Ovary (tissue), 10 donors: ENCODE measurements at places on chromosomes 12 and 14. TPM values are rescaled to one million over a fixed set of nuclear protein-coding genes. Genes with fewer than 3 reads are reported as not detected.

TSPAN19 gene
- total RNA-seq = not detected

NGB gene
- total RNA-seq = not detected

CLMN gene
- 4.4 TPM for total RNA-seq

WNT1 gene
- not detected for total RNA-seq

SLC6A13 gene
- 0.69 TPM for total RNA-seq

ADCY4 gene
- 33.3 TPM for total RNA-seq

ATL1 gene
- total RNA-seq = 8.2 TPM

PRH2 gene
- total RNA-seq = not detected

- no peak for DNase-seq
Observed at GRCh38 chr12:103880299-103881142, 39.5 kb upstream of the NT5DC3 start.

DNA sequence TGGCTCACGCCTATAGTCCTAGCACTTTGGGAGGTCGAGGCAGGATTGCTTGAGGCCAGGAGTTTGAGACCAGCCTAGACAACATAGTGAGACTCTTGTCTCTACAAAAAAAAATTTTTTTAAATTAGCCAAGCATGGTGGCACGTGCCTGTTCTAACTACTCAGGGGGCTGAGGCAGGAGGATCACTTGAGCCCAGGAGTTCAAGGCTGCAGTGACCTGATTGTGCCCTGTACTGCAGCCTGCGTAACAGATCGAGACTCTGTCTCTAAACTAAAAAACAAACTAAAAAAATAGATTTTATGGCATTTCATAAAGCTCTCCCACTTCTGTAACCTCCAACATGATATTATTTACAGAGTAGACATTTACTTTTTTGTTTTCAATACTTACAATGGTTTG, 29.6 kb downstream of the PNMA1 start:
- no peak for DNase-seq

- DNase-seq = no peak
Observed at GRCh38 chr12:43638806-43639205, 86.8 kb upstream of the ADAMTS20 start.

DNA sequence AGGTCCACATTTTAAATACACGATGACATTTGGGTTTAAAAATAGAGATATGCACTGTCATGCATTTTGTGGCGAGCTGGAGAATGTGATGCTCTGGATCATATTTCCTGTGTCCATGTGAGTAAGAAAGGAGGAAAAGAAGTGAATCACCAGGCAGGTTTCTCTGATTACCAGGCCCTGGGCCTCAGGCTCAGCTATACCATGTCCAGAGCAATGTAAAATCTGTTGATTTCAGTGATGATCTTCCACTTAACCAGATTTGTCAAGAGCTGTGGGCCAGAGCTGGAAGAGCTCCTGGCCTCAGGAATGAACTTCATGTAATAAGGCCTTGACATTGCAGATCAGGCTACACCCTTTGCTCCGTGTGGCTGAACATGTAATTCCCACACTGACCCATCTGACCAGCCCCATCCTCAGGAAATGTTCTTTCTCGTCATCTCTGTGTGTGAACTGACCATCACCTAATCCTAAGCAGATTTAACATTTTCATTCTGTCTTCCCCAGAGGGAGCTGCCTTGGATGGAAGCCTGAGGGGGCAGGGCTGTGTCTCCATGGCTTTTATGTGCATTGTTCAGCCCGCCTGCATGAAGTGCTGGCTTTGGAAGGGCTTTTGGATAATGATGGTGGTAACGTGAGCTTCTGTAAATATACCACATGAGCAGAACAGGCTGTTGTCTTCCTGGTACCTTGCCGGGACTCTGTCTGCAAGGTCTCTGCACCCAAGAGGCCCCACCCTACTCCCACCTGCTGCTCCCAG, 54.5 kb downstream of the CRACR2A start:
- DNase-seq = peak; percentile 28

- DNase-seq = no peak
Observed at GRCh38 chr14:70814466-70814865, 5.2 kb upstream of the MAP3K9 start.

GRCh38 chr12:109605599-109606228, 32.1 kb downstream of the MVK start:
- no peak for DNase-seq

GRCh38 chr14:78595797-78596196, 425.6 kb downstream of the NRXN3 start:
- DNase-seq = no peak

DNA sequence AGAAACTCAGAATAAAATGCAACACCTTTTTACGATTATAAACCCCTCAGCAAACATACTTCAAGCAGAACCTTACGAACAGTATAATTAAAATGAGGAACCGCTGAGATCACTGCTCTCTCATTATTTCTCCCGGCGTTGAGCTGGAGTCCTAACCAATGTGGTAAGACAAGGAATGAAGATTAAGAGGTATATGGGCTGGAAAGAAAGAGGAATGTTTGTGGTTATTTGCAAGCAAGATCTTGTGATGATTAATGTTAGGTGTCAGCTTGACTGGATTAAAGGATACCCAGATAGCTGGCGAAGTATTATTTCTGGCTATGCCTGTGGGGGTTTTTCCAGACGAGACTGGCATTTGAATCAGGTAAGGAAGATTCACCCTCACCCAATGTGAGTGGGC, 10.3 kb upstream of the ZNF84 start:
- DNase-seq = no peak

DNA sequence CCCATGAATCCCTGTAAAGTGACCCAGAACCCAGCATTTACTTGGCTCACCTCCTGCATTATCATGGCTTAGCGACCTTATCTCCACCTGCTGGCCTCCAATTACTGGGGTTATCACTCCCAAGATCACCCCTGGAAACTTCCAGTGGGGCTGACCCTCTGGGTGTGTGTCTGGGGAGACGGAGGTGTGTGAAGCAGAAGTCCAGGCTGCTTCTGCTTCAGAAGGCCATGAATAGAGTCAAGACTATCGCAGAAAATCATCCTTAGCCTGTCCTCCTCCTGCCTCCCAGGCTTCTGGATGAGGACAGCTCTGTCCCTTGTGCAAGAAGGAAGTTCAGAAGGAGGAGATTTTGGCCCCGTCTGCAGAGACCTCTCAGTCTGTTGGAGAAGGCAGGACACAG, 408 bp upstream of the KRT72 start:
- no peak for DNase-seq

GRCh38 chr14:67835596-67835995, 16.0 kb downstream of the RAD51B start:
- no peak for DNase-seq

GRCh38 chr12:105644770-105645169, 314.3 kb downstream of the C12orf75 start:
- DNase-seq = no peak

DNA sequence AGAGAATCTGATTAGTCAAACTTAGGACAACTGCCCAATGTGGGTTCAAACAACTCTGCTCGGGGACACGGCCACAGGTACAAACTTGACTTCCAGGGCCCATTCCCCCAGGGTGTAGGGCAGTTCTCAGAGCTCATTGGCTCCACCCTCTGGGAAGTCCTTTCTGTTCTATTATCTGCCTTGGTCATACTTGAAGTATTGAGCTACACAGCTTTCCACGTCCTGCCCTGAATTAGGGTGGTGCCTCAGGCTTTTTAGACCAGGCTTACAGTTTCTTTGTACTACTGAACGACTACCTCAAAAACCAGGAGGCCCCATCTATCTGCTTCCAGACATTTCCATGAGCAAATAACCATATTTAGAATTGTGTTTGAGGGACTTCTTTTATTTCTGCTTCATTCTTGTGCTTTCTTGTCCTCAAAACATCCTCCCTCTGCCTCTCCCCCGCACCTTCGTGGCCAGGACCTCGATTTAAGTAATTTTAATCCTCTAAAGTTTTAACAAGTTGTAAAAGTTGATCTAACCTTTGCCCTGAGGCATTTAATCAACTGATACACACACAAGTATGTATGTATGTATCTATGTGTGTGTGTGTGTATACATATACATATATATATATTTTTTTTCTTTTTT, 281.7 kb upstream of the AMIGO2 start:
- peak; percentile 38 for DNase-seq

DNA sequence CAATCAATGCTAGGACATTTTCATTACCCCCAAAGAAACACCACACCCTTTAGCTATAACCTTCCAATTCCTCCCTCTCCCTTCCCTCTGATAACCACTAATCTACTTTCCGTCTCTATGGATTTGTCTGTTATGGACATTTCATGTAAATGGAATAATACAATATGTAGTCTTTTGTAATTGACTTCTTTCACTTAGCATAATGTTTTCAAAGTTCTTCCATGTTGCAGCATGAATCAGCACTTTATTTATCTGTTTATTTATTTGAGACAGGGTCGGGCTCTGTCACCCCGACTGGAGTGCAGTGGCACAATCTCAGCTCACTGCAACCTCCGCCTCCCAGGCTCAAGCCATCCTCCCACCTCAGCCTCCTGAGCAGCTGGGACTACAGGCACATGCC, 1.2 kb upstream of the RBM19 start:
- no peak for DNase-seq

GRCh38 chr14:68404652-68405183, 388.1 kb downstream of the ZFP36L1 start:
- DNase-seq = no peak

- DNase-seq = peak; percentile 73
Observed at GRCh38 chr12:49331380-49332222, 5.4 kb downstream of the C1QL4 start.

- DNase-seq = no peak
Observed at GRCh38 chr12:106062693-106063092, 76.1 kb downstream of the NUAK1 start.

DNA sequence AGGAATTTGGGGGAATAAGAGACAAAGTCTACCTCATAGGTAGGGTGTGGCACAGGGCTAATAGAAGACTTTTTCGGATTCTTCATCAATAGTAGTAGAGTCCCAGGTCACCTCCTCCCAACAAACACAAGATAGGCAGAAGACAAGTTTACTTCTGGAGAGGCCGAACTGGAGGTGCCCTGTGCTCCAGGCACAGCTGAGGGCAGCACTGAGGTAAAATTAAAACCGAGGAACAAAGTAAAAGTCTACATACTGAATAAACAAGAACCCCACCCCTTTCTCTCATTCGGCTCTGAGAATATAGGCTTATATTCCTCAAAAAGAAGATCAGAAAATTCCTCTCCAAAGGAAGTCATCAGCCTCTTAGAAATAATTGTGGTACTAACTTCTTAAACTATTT, 161.5 kb downstream of the SEC23A start:
- DNase-seq = no peak

GRCh38 chr12:125284945-125285685, 219.9 kb downstream of the AACS start:
- DNase-seq = no peak

DNA sequence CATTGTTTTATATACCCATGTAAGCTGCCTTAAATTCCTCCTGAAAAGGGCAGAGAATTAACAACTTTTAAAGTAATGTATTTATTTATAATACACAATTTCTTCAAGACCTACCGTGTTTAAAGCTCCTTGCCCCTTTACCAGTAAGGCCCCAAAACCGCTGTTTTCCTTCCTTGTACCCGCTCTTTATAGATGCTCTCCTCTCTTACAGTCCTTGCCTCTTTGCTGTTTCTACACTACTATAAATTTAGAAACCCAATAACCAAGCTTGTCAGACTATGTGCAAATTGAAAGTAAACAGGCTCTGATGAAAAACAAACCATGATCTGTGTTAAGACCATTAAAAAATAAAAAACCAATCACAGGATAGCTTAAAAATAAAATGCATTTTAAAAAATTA, 3.9 kb downstream of the MPHOSPH9 start:
- DNase-seq = no peak

DNA sequence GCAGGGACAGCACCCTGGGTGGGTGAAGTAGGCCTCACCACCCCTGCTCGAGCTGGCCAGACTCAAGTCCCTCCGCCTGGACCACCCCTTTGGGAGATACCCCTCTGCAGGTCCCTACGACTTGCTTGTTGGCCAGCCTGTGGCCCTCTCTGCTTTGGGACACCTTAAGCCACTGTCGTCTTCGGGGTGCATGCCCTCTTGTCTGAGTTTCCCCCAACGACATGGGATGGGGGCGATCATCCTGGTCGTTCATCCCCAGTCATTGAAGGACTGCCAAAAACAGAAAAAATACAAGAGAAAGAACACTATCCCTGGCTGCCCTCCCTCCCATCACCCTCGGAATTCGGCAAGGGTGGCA, 151.1 kb downstream of the DPF3 start:
- no peak for DNase-seq

GRCh38 chr14:78403278-78403815, 233.2 kb downstream of the NRXN3 start:
- no peak for DNase-seq

DNA sequence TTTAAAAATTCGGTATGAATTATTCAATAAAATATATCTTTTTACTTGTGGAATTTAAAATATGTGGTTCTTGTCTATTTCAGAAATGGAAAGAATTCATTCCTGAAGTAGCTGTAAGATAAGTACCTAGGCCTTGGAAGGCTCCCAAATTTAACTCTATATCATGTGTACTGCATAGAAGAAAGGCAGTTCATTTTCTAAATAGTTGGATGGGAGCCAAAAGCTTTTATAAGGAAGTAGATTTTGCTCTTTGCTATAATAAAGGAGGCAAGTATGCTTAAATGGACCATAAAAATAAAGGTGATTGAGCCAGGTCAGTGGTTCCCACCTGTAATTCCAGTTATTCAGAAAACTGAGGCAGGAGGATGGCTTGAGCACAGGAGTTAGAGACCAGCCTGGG, 187.5 kb downstream of the ATXN7L3B start:
- DNase-seq = no peak

DNA sequence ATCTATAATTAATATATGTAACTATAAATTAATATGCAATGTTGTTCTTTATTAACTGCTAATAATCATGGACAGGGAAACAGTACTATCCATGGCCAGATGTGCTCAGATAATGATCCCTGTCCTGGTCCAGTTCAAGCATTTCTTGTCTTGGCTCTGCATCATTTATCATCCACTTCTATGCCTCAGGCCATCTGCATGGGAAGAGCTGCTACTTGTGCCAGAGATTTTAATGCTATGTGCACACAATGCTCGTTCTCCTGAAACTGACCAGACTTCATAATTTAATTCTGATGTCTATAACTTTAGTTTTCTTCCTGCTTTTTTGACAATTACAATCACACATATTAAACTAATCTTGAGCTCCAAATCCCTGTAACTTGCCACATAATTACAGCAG, 11.2 kb upstream of the TMX1 start:
- no peak for DNase-seq

DNA sequence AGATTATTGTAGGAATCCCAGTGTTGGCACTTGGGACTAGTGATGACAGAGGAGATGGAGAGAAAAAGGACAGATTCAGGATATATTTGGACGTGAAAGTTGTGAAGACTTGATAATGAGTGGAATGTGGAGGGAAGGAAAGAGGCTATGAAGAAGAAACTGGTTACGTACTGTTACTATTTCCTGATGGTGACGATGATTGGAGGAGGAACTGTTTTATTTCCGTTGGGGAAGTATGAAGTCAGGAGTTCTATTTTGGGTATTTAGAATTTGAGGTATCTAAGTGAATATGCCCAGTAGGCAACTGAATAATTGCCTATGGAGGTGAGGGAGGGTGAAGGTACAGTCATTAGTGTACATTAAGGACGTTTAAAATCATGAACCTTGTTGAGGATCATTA, 207.2 kb downstream of the TMTC2 start:
- DNase-seq = no peak

GRCh38 chr12:31331242-31331641, 5.3 kb upstream of the SINHCAF start:
- no peak for DNase-seq
